ENCODE measurements at places on chromosomes 1 and 21.
A peak's percentile ranks its signal among the peaks of the same experiment; 100 is the strongest.

- no peak for DNase-seq
Measured at GRCh38 chr1:225548140-225548857, 104.6 kb downstream of the ENAH start.

- DNase-seq = no peak
Measured at GRCh38 chr1:240122639-240123613, 31.2 kb downstream of the FMN2 start.

DNA sequence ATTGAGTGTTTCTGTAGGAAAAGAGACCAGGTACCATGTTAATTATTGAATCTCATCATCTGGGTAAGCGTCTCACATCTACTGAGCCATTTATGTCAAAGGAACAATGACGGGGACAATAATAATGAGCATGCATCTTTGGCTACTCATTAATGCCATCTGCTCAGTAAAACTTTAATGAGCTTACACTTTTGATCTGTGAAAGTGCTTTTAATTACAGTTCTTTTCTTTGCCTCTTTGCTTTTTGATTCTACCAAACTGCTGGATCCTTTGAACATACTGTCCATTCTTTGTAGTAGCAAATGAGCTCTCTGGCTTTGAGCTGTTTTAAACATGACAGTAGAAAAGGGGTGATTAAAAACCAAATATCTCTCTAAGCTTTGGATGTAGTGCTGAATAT is 181.2 kb upstream of the IVNS1ABP start:
- DNase-seq = no peak

DNA sequence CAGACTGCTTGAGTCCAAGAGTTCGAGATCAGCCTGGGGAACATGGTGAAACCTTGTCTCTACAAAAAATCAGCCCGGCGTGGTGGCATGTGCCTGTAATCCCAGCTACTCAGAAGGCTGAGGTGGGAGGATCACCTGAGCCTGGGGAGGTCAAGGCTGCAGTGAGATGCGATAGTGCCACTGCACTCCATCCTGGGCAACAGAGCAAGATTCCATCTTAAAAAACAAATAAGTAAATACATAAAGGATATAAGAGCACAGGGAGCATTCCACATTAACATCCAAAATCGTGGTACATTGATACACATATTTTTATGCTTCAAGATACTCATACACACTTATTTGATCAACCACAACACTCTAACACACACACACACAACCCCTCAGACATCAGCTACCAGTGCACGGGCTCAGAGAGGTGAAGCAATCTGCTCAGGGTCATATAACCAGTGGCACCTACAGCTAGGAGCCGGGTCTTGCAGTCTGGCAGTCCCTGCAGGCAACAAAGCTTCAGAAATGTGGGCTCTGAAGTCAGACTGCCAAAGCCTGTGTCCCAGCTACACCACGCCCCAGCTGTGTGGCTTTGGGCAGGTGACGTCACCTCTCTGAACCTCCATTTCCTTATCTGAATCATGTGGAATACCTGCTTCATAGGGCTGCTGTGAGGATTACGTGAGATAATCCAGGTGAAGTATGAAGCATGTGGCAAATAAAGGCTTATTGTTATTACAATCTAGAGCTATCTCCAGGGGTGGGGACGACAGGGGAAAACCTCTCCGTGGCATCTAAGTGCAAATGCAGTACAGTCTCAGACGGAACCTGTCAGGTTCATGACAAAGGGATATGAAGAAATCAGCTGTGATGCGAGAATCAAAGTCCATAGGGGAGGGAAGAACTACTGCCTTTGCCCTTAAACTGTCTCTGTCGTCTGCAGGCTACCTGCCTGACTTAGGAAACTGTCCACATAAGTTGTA is 4.8 kb upstream of the CRYBG2 start:
- DNase-seq = peak; percentile 80

- DNase-seq = no peak
Measured at GRCh38 chr1:27595597-27595996, 8.3 kb downstream of the AHDC1 start.

All from activated T-cell treated with anti-CD3 and anti-CD28 coated beads, Interleukin-2, amount 50 U/mL, for 1 hour (primary cell).